Naive B cell (primary cell): ENCODE measurements at places on chromosomes 7 and 10. TPM values are rescaled to one million over a fixed set of nuclear protein-coding genes. Genes with fewer than 3 reads are reported as not detected.

The ADAMTS14 gene
- polyA plus RNA-seq, result not detected

The KMT2E gene
- 165 TPM for polyA plus RNA-seq

The CALD1 gene
- 1.3 TPM for polyA plus RNA-seq

The SSC4D gene
- polyA plus RNA-seq, result not detected

The PNLIPRP1 gene
- polyA plus RNA-seq, result not detected

The DEPP1 gene
- not detected for polyA plus RNA-seq

The TMEM130 gene
- not detected for polyA plus RNA-seq

The MINDY3 gene
- 8.3 TPM for polyA plus RNA-seq

The APBB1IP gene
- 76.1 TPM for polyA plus RNA-seq

The PDE6C gene
- not detected for polyA plus RNA-seq

The CFAP58 gene
- polyA plus RNA-seq, result not detected

The ZCWPW1 gene
- 11.5 TPM for polyA plus RNA-seq

The INSIG1 gene
- polyA plus RNA-seq, result 77.0 TPM

The DKK1 gene
- polyA plus RNA-seq, result not detected

The SH2B2 gene
- polyA plus RNA-seq, result 37.0 TPM

The GPR26 gene
- not detected for polyA plus RNA-seq

The TSPAN13 gene
- 272 TPM for polyA plus RNA-seq

The HIPK2 gene
- 1.1 TPM for polyA plus RNA-seq

The CPA4 gene
- polyA plus RNA-seq, result not detected

The AKR1C2 gene
- not detected for polyA plus RNA-seq

The CALHM2 gene
- not detected for polyA plus RNA-seq

The FKBP6 gene
- not detected for polyA plus RNA-seq

The SEC31B gene
- polyA plus RNA-seq, result 0.68 TPM

The FRAT1 gene
- 10.4 TPM for polyA plus RNA-seq

The PRF1 gene
- polyA plus RNA-seq, result 3.6 TPM

The NEUROD6 gene
- polyA plus RNA-seq, result not detected

The NUTM2D gene
- polyA plus RNA-seq, result not detected

The HOXA1 gene
- polyA plus RNA-seq, result not detected

The PLA2G12B gene
- polyA plus RNA-seq, result not detected

The TMEM184A gene
- not detected for polyA plus RNA-seq

The ANKRD7 gene
- not detected for polyA plus RNA-seq

The ELN gene
- polyA plus RNA-seq, result not detected

The OR6B1 gene
- polyA plus RNA-seq, result not detected

The AS3MT gene
- polyA plus RNA-seq, result not detected

The SEMA3D gene
- polyA plus RNA-seq, result not detected

The PCLO gene
- not detected for polyA plus RNA-seq

The ANKRD26 gene
- polyA plus RNA-seq, result 3.9 TPM

The TYW1B gene
- 2.6 TPM for polyA plus RNA-seq

The RELN gene
- polyA plus RNA-seq, result not detected

The XRCC2 gene
- polyA plus RNA-seq, result 0.36 TPM

The C7orf57 gene
- not detected for polyA plus RNA-seq

The TMEM196 gene
- polyA plus RNA-seq, result not detected

The FAM237B gene
- not detected for polyA plus RNA-seq

The RASA4B gene
- 4.4 TPM for polyA plus RNA-seq

The KIAA1549 gene
- polyA plus RNA-seq, result not detected
